Activated CD4-positive, alpha-beta T cell treated with anti-CD3 and anti-CD28 coated beads, Interleukin-2, amount 50 U/mL, for 16 hours (primary cell): ENCODE measurements at places on chromosomes 12 and 14.

GRCh38 chr12:26090836-26091510, 33.9 kb downstream of the BHLHE41 start:
- DNase-seq: no peak

GRCh38 chr14:71833476-71833875, 98.8 kb upstream of the RGS6 start:
- DNase-seq: no peak

DNA sequence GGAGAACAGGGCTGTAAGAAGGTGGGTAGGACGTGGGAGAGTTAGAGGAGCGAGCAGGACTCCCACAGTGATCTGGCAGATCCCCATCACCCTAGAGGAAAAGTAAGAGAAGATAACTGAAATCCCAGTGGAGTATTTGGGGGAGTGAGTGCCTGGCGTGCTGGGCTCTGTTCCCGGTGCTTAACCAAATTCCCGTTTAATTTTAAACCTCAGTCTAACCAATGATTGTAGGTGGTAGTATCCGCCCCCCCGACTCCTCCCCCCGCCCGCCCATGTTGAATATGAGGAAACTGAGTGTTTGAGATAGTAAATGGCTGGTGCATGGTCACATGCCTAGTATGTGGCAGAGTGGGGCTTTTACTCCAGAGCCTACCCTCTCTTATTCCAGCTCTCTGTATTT, 1.2 kb downstream of the TARBP2 start:
- DNase-seq: no peak

- DNase-seq: peak; percentile 55
Observed at GRCh38 chr12:68042212-68042699, 53.0 kb downstream of the IFNG-AS1 start.

- DNase-seq: no peak
Observed at GRCh38 chr14:68627868-68628604, 164.8 kb downstream of the ZFP36L1 start.

- DNase-seq: no peak
Observed at GRCh38 chr14:100725587-100726387, 905 bp upstream of the DLK1 start.

DNA sequence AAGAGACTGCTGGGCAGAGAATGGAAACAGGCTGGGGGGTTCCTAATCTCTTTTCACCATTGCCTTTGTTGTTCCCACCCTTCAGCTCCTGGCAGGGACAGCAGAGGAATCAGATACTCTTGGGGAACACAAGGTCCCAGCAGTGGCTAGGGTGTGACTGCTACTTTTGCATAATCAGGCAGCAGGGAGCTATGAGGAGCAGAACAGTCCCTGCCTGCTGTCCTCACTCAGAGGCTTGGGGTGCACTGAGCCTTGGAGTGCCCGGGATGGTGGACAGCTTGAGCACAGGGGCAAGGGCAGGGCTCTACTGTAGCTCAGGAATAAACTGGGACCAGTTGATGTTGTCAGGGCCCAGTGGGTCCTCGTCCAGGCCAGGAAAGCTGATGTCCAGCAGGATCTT, 1.5 kb upstream of the TEX52 start:
- no peak for DNase-seq

- no peak for DNase-seq
Observed at GRCh38 chr12:102390068-102390467, 90.3 kb downstream of the IGF1 start.

GRCh38 chr12:71981149-71981548, 42.5 kb downstream of the TPH2 start:
- no peak for DNase-seq

GRCh38 chr12:113341535-113341934, 6.6 kb upstream of the SLC8B1 start:
- no peak for DNase-seq

- no peak for DNase-seq
Observed at GRCh38 chr12:123107926-123108681, 42.8 kb downstream of the PITPNM2 start.

DNA sequence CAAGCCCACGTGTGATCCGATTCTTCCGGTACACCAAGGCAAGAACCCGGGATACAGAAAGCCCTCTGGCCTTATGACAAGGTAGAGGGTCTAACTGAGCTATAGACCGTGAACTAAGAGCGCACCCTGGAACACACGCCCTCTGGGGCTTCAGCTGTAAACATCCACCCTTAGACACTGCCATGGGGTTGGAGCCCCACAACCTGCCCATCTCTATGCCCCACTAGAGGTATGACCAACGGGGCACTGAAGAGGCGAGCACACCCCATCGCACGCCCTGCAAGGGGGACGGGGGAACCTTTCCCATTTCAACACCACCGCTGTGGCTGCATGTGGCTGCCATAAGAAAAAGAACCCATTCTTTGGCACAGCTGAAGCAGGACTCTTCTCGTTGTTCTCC, 1206.0 kb upstream of the TMEM132C start:
- no peak for DNase-seq

DNA sequence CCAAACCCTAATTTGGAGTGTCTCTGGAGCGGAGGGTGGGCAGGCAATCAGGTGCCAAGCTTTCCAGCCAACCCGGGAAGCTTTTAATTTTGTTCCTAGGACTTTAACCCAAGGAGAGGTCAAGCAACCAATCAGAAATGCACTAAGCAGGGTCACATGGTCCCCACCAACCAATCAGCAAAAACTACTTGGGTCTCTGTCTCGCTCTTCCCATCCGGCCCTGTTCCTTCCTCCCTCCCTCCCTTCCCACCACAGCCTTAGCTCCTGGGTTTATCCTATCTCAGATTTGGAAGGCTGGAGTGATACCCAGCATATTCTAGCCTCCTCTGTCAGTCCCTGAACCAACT, 7.3 kb downstream of the HOXC5 start:
- no peak for DNase-seq

DNA sequence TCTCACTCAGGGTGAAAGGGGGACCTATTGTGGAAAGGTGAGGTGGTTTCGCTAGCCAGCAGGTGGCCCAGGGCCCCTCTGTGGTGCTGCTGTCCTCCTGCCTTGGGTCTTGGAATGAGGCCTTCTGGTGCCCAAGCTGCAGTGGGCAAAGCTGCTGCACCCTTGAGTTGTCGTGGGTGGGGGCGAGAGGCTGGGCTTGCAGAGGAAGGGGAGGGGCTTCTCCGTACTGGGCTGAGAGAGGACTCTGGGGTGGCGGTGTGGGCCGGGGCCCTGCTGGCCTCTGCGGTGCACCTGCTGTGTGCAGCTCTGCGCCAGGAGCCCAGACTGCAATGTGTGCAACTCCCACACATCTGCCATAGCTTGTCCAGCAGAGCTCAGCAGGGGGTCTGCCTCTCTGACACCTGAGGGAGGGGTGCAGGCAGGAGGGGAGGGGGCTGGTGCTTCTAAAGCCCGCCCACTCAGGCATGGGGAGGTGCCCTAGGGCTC, 145.8 kb downstream of the KIF26A start:
- DNase-seq: no peak

DNA sequence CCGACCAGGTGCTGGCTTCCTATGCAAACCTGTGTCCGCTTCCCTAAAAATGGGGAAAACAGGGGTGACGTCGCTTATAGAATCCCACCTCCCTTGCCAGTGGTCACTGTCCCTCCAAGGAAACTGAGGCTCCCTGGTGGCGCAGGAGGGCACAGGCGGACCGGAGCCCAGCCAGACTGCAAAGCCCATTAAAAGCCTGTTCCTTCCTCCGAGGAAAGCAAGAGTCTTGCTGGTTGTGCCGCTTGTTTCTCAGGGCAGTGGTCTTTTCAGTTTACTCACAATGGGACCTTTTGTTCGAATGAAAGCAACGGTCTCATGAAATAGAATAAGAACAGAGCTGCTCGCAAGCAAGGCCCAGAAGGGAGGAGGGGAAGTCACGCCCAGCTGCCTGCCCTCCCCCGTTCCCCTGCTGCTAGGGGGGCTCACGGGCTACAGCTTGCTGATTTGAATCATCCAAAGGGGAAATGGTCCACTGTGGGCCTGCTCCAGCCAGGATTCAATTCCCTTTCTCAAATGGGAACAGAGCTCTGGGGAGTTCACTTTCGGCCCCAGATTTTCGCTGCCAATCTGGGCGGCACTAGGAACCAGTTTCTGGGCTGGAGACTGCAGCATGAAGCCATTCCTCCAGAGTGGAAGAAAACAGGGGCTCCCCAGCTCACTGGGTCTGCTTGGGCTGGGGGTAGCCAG, 4.6 kb upstream of the SELPLG start:
- DNase-seq: no peak

DNA sequence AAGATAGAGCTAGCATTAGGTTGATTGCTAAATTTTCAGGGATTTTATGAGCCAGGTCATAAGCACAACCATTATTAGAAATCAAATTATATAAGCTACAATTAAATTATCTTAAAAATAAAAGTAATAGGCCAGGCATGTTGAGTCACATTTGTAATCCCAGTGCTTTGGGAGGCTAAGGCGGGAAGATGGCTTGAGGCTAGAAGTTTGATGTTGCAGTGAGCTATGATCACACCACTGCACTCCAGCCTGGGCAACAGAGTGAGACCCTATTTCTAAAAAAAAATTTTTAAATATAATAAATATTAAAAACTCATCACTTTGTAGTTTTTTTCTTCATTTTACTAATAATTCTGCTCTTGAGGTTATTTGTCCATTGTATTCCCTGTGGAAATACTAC, 1.9 kb upstream of the LIMA1 start:
- DNase-seq: no peak

DNA sequence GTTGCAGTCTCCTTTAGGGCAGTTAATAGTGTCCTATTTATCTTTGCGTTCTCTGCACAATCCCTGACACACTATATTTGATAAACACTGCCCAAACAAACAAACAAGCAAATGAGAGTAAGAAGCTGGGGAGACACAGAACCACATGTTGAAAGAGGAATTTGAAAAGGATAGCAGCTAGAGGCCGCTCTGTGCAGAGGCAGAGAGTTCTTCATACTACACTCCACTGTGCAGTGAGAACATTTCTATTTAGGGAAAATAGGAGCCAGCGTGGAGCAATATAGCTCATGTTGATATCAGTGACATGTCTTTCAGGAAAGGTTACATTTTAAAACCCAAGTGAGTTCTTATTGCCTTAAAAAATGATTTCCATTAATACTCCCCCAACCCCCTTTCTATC, 140.3 kb upstream of the SEL1L start:
- no peak for DNase-seq

DNA sequence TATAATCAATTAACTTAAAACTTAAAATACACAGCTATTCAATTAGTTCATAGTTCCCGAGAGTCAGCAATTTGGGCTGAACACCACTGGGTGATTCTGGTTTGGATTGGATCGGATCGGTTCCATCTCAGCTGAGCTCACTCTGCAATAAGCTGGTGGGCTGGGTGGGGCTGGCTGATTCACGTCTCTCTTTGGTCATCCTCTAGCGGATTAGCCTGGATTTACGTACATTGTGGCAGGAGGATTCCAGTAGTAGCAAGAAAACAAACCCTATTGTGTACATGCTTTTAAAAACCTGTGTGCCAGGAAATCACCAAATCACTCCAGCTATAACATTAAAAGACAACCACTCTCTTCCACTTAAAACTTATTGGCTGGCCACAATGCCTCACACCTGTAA, 3.2 kb upstream of the CLEC4C start:
- DNase-seq: no peak

DNA sequence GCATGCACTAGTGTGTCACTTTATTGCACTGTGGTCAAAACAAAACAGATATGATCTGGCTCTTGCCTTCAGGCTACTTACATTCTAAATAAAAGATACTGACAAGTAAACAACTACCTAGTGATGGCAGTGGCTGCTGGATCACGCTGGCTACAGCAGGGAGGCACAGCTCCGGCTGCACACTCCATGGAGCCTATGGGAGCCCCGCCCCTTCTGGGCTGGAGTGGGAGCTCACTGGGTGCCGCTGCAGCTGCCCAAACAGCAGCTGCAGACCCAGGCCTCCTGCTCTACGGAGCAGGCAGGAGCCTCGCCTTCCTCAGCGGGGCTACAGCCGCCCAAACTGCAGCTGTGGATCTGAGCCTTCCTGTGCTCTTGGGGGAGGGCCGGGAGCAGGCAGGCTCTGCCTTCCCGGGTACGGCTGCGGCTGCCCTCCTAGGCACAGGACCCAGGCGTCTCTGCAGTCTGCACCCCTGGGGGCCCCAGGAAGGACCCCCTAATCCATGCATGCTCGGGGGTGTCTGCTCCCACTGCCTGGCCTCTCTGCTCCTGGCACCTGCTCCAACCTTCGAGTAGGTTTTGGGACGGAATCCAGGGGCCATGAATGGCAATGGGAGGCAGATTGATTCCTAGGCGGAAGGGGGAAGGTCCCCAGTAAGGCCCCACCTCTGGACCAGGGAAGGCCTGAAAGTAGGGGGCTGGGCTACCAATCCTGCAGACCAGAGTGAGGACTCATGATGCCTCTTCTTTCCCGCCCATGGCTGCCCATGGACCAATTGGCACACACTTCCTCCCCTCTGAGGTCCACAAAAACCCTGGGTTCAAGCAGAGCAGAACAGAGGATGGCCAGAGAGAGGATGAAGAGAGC, 253.1 kb downstream of the ANO6 start:
- DNase-seq: no peak

GRCh38 chr12:75909714-75910656, 121.6 kb downstream of the PHLDA1 start:
- DNase-seq: no peak

DNA sequence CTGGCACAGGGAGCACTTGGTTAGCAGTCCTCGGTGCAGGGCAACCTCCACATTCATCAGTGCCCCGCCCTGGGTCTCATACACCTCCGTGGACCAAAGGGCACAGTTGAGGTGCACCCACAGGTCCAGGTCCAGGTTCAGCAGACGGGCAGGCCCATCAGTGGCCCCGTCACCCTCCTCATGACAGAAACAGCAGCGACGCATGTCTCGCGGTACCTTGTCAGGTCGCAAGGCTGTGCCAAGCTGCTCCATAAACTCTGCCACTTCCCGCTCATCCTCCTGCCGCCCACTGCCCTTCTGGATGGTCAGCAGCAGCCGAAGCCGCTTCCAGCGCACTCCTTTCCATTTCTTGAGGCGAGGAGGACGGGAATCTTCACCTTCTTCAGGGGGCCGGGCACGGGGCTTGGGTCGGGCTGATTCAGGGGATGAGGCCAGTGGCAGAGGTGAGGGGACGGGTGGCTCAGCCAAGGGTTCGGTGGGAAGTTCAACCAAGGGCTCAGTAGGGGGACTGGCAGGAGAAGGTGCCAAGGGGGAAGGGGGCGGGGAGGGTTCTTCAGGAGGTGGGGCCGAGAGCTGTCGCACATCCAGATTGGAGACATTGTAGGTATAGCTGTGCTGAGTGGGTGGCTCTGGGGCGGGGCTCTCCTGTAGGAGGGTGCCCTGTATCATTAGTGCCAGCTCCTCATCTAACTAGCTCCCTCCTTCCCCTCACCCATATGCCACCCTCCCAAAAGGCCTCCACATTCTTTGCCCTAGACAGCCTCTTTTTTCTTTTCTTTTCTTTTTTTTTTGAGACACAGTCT, 8.3 kb upstream of the PRKAG1 start:
- DNase-seq: no peak

GRCh38 chr14:44564908-44565307, 57.8 kb upstream of the FSCB start:
- no peak for DNase-seq

- no peak for DNase-seq
Observed at GRCh38 chr14:105070760-105071137, 5.5 kb upstream of the GPR132 start.
